ENCODE measurements at places on chromosomes 16 and 17.

GRCh38 chr16:81861503-81861902 lies 82.4 kb downstream of the PLCG2 start:
- no peak for DNase-seq

DNA sequence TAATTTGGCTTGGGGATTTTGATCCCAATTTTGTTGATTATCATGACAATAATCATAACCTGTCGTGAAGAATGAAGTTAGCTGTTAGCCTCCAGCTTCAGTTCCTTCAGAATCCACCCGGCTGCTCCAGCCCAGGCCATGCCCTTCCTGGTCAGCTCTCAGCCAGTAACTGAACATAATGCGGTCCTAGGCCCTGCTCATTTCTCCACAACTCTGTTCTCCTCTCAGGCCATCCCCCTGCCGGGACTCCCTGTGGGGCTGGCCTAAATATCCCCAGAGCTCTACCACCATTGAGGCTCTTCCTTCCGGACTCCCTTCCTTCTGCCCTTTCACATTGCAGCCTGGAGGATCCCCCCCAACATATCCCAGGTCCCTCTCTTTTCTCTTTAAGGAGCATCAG lies 833.4 kb upstream of the GOT2 start:
- DNase-seq: no peak

GRCh38 chr16:66886321-66886720 lies 6.0 kb downstream of the PDP2 start:
- DNase-seq: no peak

- no peak for DNase-seq
Measured at GRCh38 chr17:46178550-46179214, 14.5 kb downstream of the KANSL1 start.

DNA sequence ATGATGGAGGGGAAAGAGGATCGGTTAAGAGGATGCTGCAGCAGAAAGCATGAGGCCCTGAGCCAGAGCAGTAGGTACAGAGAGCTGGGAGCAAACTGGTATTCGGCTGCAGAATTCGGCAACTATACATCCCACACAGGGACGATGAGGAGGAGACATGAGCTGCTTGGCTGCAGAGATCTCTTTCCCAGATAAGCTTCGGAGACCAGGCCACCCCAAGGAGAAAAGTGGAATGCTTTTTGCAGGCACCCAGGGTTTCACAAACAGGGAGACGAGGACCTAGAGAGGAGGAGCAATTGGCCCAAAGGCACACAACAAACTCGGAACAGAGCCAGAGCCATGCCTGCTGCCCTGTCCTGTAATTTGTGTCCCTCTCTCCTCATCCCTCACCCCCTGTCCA lies 62.0 kb downstream of the TMEM132E start:
- no peak for DNase-seq

- DNase-seq: no peak
Measured at GRCh38 chr16:24178496-24178895, 77.6 kb upstream of the CACNG3 start.

GRCh38 chr17:80839970-80840369 lies 151.7 kb upstream of the CHMP6 start:
- no peak for DNase-seq

- no peak for DNase-seq
Measured at GRCh38 chr16:89004209-89004831, 27.3 kb upstream of the CBFA2T3 start.

- no peak for DNase-seq
Measured at GRCh38 chr17:35934760-35935159, 4.2 kb upstream of the RDM1 start.

DNA sequence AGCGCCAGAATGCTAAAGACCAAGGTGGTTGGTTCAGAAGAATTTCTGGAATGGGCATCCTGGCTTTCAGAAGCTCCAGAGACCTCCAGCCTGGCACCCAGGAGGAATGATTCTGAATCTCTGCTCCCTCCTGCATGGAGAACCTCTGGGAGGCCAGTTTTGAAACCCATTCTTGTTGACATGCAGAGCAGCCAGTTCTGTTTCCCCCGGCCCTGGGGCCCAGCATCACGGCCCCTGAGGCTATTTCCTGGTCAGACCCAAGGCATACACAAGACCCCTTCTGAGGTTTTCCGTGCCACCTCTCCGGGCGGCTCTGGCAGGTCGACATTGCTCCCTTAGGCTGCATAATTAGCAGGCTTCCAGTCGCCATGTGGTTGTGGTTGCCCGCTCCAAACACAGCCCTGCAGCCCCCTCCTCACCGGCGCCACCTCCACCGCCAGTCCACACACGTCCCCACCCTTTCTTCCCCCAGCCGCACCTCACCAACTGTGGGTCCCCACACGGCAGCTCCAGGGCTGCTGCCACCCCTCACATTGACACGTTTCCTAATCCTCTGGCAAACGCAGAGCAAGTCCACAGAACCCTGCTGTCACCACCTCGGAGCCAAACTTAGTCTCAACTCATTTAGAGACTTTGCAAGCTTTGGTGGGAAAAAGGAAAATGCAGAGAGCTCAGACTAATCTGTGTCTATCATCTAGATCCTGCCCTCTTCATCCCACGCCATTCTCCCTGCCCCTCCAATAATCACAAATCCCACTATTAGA lies 367.1 kb downstream of the SOX9 start:
- no peak for DNase-seq

DNA sequence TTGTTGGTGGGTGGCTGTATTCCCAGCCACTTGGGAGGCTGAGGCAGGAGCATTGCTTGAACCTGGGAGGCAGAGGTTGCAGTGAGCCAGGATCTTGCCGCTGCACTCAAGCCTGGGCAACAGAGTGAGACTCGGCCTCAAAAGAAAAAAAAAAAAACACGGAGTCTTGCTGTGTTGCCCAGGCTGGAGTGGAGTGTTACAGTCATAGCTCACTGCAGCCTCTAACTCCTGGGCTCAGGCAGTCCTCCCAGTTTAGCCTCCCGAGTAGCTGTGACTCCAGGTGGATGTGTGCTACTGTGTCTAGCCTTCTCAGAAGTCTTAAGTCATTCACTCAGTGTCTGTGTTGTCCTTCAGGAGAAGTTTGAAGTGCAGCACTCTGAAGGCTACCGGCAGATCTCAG lies 27.4 kb downstream of the NDE1 start:
- no peak for DNase-seq

GRCh38 chr16:75456971-75457370 lies 7.5 kb downstream of the TMEM170A start:
- no peak for DNase-seq

- DNase-seq: peak; percentile 29
Measured at GRCh38 chr16:74862743-74863244, 88.2 kb upstream of the FA2H start.

DNA sequence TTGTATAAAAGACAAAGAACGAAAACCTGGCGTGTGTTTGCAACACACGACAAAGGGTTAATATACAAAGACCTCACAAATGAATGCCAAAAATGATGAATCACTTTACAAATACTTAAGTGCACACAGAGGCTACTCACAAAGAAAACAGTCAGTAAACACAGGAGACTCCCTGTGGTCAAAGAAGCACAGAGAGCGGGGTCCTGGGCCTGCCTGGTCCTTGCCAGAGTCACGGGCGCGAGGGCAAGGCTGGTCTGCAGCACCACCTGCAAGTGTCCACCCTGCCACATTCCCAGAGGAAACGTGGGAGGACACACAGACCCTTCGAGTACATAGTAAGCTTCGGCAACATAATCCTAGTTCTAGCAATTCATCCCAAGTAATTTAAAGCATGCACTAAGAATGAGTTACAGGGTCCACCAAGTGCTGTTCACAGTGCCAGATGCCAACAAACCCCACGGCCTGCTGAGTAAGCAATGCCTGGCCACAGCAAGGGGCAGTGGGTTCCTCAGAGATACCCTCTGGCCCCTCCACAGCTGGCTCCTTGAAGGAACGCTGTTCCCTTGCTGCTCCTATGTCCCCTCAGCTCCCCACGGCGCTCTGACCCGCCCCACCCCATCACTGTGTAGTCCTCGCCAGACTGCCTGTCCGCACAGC lies 24.6 kb upstream of the FAAP100 start:
- peak; percentile 95 for DNase-seq

Data from hepatic stellate cell (primary cell).